Tibial artery (tissue), 4 donors: ENCODE measurements at places on chromosomes 5 and 9.

GRCh38 chr5:137648361-137648760, 87.5 kb downstream of the KLHL3 start:
- no peak overlapping the region for H3K4me3 ChIP-seq
- no peaks in the 10 kb centered on the region for H3K36me3 ChIP-seq
- H3K27ac ChIP-seq, result no peak overlapping the region
- H3K27me3 ChIP-seq, result no peaks in the 10 kb centered on the region
- H3K4me1 ChIP-seq, result no peaks in the 10 kb centered on the region
- DNase-seq, result no peak

- peak within 1 kb of the TSS; percentile 73 for H3K4me3 ChIP-seq
- H3K27me3 ChIP-seq, result no peaks in the 10 kb centered on the region
- no peaks in the 10 kb centered on the region for H3K4me1 ChIP-seq
- no peaks in the 10 kb centered on the region for H3K36me3 ChIP-seq
- DNase-seq, result peak; percentile 91
Observed at GRCh38 chr5:88883059-88883835, at the start of gene MEF2C. TSS of gene MEF2C (minus strand) at chr5:88883184. CDS start at chr5:88823788, 59,396 bp downstream.

DNA sequence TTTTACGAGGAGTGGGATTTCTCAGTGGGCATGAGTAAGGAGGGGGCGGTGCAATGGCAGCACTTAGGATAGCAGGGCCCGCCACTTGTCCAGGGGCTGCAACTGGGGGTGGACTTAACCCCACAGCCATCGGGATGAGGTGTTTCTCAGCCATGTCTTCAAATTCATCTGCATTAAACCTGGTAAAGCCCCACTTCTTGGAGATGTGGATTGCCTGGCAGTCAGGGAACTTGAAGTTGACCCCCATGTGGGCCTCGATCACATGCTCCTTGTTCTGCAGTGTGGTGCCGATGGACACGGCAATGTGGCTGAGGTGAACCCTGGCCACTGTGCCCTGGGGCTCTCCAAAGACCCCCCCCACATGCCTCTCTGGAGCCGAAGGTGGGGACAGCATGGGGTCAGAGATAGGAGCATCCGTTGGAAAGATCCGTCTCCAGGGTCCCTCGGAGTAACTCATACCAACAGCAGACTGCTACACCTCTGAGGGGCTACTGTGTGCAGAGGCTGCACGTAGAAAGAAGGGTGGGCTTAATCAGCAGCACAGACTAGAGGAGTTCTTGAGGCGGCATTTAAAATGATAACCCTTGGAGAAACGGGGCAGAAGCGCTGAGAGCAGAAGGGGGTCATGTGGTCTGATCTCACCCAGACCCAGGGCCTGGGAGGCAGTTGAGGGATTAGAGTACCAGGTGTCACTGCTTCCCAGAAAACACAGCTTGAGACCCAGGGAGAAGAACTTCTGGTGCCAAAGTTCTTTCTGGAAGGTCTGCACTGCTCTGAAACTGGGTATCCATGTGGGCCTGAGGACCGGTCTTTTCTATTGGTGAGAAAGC, 141.4 kb downstream of the MTX3 start:
- H3K27me3 ChIP-seq, result no peaks in the 10 kb centered on the region
- no peak overlapping the region for H3K27ac ChIP-seq
- no peak overlapping the region for H3K4me3 ChIP-seq

GRCh38 chr5:39019254-39019653, 54.9 kb downstream of the RICTOR start:
- H3K4me3 ChIP-seq, result no peak overlapping the region
- no peaks in the 10 kb centered on the region for H3K27me3 ChIP-seq
- H3K27ac ChIP-seq, result no peak overlapping the region
- no peak for DNase-seq
- peaks cover 23% of the 10 kb centered on the region for H3K4me1 ChIP-seq
